Panc1 (cell line): ENCODE measurements at places on chromosomes 5 and 9.

GRCh38 chr9:82553654-82554366, 509.1 kb downstream of the RASEF start:
- no peak overlapping the region for H3K4me3 ChIP-seq
- no peaks in the 10 kb centered on the region for H3K4me1 ChIP-seq
- H3K27me3 ChIP-seq = no peaks in the 10 kb centered on the region
- no peak for DNase-seq

GRCh38 chr9:115109486-115109885, 8.5 kb downstream of the TNC start:
- no peak for DNase-seq
- no peak overlapping the region for H3K27ac ChIP-seq
- H3K27me3 ChIP-seq = no peaks in the 10 kb centered on the region

DNA sequence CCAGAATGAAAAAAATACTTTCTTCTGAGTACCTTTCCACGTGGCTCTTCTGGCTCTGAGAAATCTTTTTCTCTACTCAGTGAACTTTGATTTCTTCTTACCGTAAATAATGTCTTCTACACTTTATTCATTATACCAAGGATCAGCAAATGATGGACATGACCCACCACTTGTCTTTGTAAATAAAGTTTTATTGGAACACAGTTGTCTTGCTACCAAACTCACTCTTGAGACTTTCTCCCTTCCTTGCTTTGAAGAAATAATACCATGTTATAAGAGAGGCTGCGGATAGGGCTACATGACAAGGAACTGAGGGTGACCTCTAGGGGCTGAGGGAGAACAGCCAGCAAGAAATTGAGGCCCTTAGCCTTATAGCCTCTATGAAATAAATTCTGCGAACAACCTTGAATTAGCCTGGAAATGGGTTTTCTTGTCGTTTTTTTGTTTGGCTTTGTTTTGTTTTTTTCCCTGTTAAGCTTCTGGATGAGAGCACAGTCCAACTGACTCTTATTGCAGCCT, 212.5 kb downstream of the COMMD10 start:
- H3K4me3 ChIP-seq = no peak overlapping the region
- H3K4me1 ChIP-seq = no peaks in the 10 kb centered on the region
- no peaks in the 10 kb centered on the region for H3K27me3 ChIP-seq
- H3K27ac ChIP-seq = no peak overlapping the region

- H3K4me3 ChIP-seq = no peak overlapping the region
- H3K4me1 ChIP-seq = no peaks in the 10 kb centered on the region
- H3K27me3 ChIP-seq = no peaks in the 10 kb centered on the region
- H3K27ac ChIP-seq = no peak overlapping the region
- no peaks in the 10 kb centered on the region for H3K36me3 ChIP-seq
- peak; percentile 52 for DNase-seq
Observed at GRCh38 chr5:147857302-147858129, 21.0 kb upstream of the SCGB3A2 start.

DNA sequence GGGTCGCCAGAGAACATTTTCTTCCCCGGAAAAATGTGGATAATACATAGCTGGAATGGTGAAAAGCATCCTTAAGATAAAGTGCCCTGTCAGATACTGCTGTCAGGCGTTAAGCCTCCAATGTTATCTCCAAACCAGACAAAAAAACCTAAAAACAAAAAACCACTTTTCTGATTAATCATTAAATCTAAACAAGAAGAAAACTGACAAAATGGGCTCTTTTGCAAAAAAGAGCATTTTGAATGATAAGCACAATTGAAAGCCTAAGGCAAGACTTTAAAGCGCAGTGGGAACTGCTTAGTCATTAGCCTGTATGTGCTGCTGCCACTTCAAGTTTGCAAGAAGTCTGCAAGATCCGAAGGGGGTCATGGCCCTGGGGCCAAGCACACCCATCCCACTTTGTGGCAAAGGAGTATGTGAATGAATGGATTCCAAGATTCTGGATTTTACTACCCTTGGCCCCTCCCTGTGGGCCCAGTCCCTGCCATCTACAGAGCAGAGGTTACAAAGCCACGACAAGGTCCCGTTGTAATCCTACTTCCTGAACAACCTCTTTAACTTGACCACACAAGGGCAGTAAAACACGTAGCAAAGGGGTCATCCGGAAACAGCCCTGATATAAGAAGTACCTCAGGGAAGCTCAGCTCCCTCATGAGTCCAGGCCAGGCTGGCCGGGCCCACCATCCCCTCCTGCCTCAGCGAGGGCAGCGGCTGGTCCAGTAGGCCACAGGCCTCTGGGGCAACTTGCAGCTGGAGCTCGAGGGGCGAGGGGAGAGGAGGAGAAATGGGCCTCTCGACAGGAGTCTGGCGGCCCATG, 29.7 kb downstream of the SHB start:
- H3K36me3 ChIP-seq = no peaks in the 10 kb centered on the region; the same call in 1 of the 2 replicates
- DNase-seq = no peak
- no peaks in the 10 kb centered on the region for H3K27me3 ChIP-seq
- H3K27ac ChIP-seq = peak overlapping the region; percentile 99
- no peak overlapping the region for H3K4me3 ChIP-seq

- no peaks in the 10 kb centered on the region for H3K4me1 ChIP-seq
- no peak for DNase-seq
- no peak overlapping the region for H3K27ac ChIP-seq
- no peaks in the 10 kb centered on the region for H3K27me3 ChIP-seq
Observed at GRCh38 chr9:4875559-4875958, 82.8 kb downstream of the RCL1 start.

DNA sequence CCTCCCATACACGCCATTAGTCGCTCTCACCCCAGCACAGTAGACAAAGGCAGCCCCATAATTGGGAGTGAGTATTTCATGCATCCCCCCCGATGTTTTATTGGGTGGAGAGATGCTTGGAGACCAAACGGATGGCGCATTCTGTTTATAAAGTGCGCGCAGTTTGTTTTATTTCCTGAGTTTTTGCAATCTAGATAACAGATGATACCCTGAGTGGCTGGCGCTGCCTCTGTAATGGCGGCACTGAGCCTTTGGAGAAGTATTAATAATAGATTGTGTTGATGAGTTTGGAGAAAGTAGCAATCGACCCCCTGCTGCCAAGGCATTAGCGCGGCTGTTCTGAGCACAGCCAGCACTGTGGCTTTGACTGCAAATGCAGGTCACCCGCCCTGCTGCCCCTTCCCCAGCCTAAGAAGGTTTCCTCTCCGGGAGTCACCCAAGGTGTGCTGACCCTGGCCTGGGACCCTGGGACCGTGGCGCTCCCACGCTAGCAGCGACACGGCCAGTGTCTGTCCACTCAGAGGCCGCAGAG, 74.3 kb downstream of the LMX1B start:
- H3K27me3 ChIP-seq = no peaks in the 10 kb centered on the region
- H3K4me1 ChIP-seq = no peaks in the 10 kb centered on the region
- no peak overlapping the region for H3K4me3 ChIP-seq
- DNase-seq = no peak
- H3K36me3 ChIP-seq = no peaks in the 10 kb centered on the region

- H3K27ac ChIP-seq = no peak overlapping the region
- no peaks in the 10 kb centered on the region for H3K4me1 ChIP-seq
- DNase-seq = no peak
Observed at GRCh38 chr9:77420641-77421040, 227.5 kb downstream of the GNA14 start.

DNA sequence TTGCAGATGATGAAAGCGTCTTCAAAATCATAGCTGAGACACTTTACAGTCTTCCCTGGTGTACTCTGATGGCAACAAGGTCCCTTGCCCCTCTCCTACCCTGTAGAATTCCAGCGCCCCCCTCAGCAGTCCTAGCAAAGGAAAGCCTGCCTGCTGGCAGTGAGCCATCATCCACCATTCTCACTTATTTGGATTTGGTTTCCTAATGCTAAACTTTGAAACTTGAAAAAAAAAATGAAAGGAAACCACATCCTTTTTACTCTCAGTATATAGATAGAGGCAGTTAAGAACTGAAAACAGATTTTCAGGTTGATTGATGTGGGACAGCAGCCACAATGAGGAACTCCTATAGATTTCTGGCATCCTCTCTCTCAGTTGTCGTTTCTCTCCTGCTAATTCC, at the start of gene GZMA:
TSS of gene GZMA (plus strand) at position 299 of the 400 bp plus-strand sequence. CDS start at position 336, 37 bp downstream.
- DNase-seq = no peak
- no peaks in the 10 kb centered on the region for H3K27me3 ChIP-seq
- H3K36me3 ChIP-seq = no peaks in the 10 kb centered on the region
- no peaks in the 10 kb centered on the region for H3K4me1 ChIP-seq
